Activated T-helper 1 cell treated with anti-CD3 and anti-CD28 coated beads, Interleukin-12 subunit alpha, Interleukin-12 subunit beta, Interleukin-2, Interleukin-4 antibody, amounts not matched to agents 30 ng/mL and 10 ng/mL and 1 ng/mL, durations not matched to agents 14 hours and 24 hours and 36 hours (primary cell): ENCODE measurements at places on chromosomes 1 and 21. TPM values are rescaled to one million over a fixed set of nuclear protein-coding genes. Genes with fewer than 3 reads are reported as not detected.
A peak's percentile ranks its signal among the peaks of the same experiment; 100 is the strongest.

GRCh38 chr1:14678011-14678638, 79.6 kb downstream of the KAZN start:
- no peak for DNase-seq

DNA sequence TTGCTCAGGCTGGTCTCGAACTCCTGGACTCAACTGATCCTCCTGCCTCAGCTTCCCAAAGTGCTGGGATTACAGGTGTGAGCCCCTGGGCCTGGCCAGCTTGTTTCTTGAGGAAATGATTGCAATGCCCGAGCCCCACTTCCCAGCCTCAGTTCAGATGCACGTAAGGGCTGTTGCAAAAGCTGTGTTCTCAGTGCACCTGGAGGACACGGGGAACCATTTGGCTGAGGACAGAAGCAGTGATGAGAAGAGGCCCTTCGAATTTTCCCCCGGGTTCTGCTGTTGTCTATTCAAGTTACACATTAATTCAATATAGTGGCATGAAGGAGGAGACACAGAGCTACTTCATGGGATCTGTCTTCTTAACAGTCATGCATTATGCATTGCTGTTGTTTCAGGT, 78.8 kb upstream of the WDR26 start:
- no peak for DNase-seq

GRCh38 chr1:240116831-240117769, 25.4 kb downstream of the FMN2 start:
- no peak for DNase-seq

- no peak for DNase-seq
These were observed 126.7 kb upstream of the CSF3R start for GRCh38 chr1:36609241-36610027.

Gene SPATA6
- 0.91 and 1.0 TPM in 2 replicates for total RNA-seq

Gene CDC73
- total RNA-seq, result 56.1 and 57.3 TPM in 2 replicates

DNA sequence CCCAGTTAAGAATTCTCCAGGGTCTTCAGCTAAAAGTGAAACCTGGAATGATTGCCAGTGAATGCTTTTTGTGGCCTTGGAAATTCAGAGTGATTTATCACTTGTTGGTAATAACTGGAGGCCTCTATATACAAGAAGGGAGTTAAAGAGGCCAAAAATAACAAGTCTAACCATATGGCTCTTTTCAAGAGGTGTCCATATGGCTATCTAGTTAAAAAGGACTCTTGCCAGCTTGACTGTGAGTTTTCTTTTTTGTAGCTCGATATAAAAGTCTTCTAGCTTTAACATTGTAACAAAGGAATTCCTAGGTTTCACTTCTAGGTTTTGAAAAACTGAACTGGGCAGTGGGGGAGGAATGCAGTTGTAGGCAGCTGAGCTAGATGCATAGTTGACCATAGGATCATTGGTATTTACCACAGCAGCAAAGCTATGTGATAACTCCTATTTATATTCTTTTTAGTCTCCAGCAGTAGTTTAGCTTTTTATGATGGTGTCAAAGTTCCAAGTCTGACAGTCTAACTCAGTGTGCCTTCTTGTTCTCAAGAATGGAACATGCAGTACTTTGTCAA, 44.4 kb downstream of the CACHD1 start:
- DNase-seq, result no peak

GRCh38 chr1:8712413-8713231, 104.8 kb downstream of the RERE start:
- no peak for DNase-seq

DNA sequence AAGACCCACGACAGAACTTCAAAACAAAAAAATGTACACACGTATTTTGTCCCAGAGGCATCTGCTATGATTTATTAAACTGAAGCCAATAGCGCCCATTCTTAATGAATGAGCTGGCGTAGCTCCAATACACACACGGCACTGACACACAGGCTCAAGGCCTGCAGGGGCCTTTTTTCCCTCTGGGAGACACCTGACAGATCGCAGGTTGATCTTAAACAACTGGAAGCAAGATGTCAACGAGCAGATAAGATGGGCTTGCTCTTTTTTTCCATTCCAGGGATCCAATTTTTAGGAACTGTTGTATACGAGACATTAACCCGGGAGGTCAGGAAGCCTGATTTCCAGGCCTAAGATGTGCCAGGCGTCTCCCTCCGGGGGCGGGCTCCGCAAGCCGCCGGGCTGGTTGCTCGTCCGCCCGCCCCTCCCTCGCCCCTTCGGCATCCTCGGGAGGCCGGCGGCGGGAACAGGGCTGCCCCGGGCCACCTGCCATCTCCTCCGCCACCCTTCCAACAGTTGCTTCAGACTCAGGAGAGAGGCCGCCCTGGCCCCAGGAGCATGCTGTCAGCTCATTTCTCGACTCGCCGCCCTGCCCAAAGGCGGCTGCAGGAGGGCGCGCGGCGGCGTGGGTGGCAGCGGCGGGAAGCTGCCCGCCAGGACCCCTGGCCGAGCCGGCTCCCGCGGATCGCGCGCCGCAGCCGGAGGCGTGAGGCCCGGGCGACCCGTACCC, 735 bp downstream of the TTC13 start:
- DNase-seq, result peak; percentile 8

DNA sequence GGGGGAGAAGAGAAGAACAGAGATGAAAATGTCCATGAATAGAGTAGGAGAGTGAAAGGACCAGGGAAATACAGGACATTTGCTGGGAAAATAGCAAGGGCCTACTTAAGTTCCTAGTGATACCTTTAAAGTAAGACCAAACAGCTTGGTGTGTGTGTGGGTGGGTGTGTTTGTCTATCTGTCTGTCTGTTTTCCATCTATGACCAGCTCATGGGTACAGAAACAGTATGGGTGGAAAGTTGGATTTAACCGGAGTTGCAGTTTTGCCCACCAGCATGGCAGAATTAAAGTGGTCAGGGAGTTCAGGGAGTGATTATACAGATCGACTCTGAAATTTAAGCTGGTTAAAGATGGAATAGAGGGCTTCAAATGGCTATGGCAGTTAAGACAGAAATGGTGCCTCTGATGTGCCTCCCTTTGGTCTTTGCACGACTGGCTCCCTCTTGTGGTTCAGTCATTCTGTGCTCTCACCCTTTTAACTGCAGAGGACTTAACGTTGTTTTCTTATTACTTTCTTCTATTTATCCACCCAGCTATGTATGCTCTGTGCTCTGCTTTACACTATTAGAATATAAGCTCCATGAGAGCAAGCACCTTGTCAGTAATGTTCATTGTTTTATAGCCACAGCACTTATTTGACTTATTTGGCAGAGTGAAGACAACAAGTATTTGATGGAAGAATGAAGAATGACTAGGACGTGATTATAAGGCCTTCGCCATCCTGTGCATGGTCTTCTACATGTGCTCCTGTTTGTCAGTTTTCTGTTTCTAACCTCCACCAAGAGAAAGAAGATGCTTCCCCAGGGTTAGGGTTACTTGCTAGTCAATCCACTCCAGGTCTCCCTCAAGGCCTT, 72.7 kb upstream of the AK4 start:
- peak; percentile 47 for DNase-seq

Gene KIAA1614
- total RNA-seq, result 0.16 and 0.17 TPM in 2 replicates

GRCh38 chr1:160708801-160709200, 2.8 kb downstream of the CD48 start:
- no peak for DNase-seq

DNA sequence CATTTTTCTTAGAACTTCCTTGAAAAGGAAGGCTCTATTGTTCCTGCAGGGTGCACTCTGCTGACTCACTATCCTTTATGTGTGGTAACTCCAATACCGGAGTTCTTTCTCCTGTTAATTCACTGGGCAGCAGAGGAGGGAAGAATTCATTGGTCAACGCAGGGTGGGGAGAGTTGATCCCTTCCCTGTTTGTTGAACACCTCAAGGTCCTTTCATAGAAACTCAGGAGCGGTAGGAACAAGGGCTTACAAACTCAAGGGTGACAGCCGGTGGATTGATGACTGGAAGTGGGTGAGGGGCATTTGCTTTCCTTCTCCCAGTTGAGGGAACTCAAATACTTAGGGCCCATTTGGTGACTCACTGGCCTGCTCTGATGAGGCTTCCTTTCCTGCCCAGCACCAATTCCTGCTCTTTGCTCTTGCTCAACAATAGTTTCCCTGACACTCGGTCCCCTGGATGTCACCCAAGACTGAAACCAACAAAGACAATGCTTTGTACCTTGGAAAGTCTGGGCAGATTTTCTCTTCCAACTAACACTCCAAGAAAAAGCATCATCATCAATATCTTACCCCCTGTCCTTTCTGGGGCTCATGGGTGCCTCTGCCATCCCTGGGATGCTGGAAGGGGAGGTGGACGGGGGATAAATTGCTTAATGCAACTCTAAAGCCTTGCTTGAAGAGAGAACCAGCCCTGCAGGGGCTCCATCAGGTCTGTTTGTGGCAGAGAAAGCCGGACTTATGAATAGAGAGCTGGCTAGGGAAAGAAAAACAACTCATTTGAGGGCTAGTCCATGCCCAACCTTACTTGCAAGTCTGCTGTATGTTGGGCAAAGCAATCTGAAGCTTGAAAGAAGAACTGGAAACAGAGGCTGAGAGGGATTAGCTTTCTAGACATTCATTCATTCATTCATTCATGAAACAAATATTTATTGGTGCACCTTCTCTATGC, 9.3 kb downstream of the SLC26A9 start:
- DNase-seq, result no peak

GRCh38 chr21:16070207-16070651, 340.4 kb downstream of the USP25 start:
- no peak for DNase-seq

DNA sequence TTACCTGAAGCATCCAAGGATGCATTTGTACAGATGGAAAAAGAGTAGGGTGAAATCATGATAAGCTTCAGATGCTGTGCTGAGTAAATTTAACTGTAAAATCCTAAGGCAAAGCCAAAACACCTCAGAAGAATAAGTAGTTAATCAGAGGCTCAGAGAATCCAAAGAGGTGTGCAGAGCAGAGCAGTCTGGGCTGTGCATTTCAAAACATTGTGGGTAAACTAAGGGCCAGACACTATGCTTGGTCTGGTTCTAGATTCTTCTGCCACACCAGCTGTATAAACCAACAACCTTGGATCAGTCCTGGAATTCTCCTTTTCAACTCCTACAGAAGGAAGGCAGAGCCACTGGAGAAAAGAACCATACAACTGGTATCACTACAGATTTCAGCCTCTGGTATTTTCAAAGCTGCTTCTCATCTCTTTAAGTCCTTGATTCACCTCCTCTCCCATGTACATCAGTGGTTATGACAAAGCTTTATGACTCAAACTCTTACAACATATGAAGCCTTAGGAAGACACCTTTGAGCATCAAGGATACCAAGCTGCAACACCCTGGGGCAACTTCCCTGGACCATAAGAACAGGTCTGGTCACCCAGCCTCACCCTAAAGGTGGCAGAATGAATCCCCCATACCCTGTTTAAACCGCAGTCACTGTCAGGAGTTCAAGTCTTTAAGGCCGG, 11.6 kb upstream of the HIPK1 start:
- no peak for DNase-seq

- DNase-seq, result peak; percentile 29
These were observed 3.1 kb upstream of the BLACAT1 start for GRCh38 chr1:205458777-205459566.

DNA sequence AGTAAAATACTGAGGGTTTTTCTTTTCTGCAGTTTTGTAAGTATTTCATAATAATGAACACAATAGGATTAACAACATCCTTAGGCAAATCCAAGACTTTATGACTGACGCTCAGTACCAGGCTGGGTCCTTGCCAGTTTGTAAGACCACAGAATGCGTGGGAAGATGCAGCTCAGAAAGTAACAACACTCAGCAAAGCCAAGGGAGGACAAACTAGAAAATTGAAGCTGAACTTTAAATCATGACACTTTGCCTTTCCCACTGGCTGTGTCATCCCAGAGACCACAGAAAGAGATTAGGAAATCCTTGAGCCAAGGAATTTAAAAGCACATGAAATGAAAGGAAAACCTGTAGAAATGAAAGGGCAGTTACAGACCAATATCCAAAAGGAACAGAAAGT, 426.3 kb upstream of the CHRM3 start:
- DNase-seq, result no peak

DNA sequence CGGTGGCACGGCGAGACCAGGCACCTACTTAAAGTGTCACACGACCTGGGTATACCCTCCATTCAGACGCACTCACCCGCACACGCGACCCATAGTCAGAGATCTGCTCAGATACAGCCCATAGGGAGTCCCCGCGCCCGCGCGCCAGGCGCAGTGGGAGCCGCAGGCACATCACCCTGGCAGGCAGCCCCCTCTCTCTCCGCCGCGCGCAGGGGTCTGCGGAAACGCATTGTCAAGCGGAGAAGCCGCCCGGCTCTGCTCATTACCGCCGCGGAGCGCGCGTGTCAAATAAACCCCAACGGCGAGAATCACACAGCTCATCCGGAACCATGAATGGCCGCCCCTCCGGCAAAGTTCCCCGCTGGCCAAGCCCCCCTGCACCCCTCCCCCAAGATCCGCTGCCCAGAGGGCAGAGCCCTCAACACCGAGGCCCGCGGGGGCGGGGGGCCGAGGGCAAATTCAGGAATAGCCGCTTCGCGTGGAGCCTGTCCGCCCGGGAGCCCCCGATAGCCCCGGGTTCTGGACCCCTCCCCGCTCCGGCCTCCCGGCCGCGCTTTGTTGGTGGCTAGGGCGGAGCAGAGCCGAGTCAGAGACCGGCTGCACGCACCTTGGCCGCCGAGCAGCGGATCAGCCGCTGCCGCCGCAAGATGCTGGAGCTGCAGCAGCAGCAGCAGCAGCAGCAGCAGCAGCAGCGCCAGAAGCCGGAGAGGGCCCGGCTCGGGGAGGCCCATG, 522 bp downstream of the LRP8 start:
- peak; percentile 47 for DNase-seq

- no peak for DNase-seq
These were observed 546.2 kb upstream of the ADGRL2 start for GRCh38 chr1:81254560-81254959.

- DNase-seq, result no peak
These were observed 89.5 kb upstream of the DPH5 start for GRCh38 chr1:101115112-101115511.

Gene TNFRSF18
- total RNA-seq, result 350 and 356 TPM in 2 replicates
